Thoracic aorta endothelial cell (primary cell): ENCODE measurements at places on chromosomes 13 and 19. TPM values are rescaled to one million over a fixed set of nuclear protein-coding genes. Genes with fewer than 3 reads are reported as not detected.

HDGFL2 gene
- total RNA-seq, result 57.0 and 58.1 TPM in 2 replicates

KCNC3 gene
- under 0.01 and 0.07 TPM in 2 replicates for total RNA-seq

GPR12 gene
- total RNA-seq, result not detected in 2 replicates

ETHE1 gene
- total RNA-seq, result 31.0 and 40.1 TPM in 2 replicates

SPRYD7 gene
- 9.0 and 9.8 TPM in 2 replicates for total RNA-seq

PSG6 gene
- not detected in 2 replicates for total RNA-seq

ETV2 gene
- total RNA-seq, result 0.14 TPM in 1 of 2 replicates, not detected in the other

CLEC17A gene
- not detected in 2 replicates for total RNA-seq

SPRY2 gene
- 16.5 and 24.7 TPM in 2 replicates for total RNA-seq
